ENCODE measurements at places on chromosomes 1 and 21. TPM values are rescaled to one million over a fixed set of nuclear protein-coding genes. Genes with fewer than 3 reads are reported as not detected.

The ITSN1 gene
- 57.1 TPM for polyA plus RNA-seq

The SH3BGR gene
- polyA plus RNA-seq = 5.7 TPM

The C1orf141 gene
- not detected for polyA plus RNA-seq

DNA sequence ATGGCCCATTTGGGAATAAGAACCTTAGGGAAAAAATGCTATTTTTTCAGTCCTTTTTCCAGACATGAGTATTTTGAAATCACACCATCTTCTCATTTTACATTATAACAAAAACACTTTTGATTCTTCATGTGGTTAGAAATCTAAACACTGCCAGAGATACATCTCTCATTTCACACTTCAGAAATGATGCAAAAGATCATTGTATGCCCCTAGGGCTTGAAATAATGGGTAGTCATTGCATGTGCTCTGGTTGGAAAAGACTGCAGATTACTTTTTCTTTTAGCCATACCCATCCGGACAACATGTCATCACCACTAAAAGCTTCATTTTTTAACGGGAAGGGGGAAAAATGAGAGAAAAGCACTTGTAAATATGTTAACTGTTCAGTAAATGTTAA is 1152.2 kb upstream of the ADGRL4 start:
- DNase-seq = no peak

DNA sequence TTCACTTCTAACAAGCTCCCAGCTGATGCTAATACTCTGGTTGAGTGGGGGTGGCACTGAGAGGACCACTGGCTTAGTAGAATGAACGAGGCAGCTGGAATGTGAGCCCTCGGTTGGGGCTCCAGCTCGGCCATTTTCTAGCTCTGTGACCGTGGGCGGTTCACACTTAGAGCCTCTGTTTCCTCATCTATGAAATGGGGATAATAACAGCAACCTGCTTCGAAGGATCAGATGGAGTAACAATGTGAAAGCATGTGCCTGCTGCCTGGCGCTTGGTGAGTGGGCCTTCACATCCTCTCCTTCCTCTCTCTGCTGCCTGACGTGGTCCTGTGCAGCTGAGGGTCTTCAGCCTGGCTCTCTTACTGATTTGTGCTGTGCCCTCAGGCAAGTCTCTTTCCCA is 20.9 kb upstream of the TTC4 start:
- DNase-seq = no peak

DNA sequence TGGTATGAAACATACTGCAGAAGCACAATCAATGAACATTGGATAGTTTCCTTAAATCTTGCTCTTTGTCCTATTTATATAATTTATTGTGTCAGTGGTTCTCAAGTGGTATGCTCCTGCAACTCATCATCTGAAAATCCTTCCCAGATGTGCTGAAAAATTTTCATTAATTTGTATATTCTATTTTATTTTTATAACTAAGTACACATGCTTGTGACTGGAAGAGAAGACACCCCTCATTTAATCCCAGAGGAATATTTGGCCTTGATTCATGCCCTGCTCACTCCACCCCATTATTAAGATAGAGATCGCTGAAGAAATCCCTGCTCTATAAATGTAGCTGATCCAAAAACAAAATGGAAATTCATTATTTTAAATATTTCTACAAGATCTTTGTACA is 870.5 kb upstream of the CXADR start:
- no peak for DNase-seq

DNA sequence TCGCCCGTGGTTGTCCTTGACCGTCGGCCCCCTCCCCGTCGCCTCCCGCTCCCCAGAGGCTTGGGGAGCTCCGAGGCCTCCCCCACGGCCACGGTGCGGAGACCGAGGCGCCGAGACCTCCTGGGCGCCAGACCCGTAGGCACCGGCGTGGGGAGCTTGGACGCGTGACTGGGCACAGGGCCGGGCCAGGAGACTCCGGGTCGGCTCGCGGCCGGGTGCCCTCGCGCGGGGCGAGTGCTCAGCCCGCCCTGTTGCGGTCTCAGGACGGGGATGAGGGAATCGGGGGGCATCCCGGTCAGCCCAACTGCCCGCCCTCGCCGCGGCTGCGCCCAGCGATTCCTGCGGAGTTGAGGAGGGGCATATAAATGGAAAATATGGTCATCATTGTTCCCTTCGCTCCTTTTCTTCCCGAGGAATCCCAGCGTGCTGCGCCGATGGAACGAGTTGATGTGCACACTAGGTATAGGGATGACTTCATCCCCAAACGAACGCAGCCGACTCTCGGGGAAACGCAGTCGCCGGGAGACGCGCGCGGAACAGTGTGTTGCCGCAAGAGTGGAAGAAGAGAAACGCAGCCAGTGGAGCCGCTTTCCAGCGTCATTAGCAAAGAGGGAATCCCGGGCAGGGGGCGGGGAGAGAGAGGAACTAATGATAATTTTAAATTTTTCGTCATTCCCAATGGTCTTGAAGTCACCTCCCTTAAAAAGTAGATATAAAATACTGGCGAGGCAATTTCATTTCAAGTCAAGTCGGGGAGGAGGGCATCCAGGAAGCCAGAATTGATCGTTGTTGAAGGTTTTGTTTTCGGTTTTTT is 747 bp upstream of the ENAH start:
- peak; percentile 89 for DNase-seq

DNA sequence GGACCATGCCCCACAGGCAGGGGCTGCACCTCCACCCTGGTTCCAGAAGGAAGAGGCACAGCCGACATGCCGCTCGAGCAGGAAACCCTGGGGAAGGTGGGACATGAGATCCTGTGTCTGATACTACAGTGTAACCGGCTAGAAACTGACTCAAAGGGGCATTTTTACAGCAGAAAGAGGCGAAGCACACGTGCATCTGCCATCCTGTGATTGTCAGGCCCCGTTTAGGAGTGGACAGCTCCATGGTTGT is 62.7 kb downstream of the SIK1 start:
- DNase-seq = no peak

DNA sequence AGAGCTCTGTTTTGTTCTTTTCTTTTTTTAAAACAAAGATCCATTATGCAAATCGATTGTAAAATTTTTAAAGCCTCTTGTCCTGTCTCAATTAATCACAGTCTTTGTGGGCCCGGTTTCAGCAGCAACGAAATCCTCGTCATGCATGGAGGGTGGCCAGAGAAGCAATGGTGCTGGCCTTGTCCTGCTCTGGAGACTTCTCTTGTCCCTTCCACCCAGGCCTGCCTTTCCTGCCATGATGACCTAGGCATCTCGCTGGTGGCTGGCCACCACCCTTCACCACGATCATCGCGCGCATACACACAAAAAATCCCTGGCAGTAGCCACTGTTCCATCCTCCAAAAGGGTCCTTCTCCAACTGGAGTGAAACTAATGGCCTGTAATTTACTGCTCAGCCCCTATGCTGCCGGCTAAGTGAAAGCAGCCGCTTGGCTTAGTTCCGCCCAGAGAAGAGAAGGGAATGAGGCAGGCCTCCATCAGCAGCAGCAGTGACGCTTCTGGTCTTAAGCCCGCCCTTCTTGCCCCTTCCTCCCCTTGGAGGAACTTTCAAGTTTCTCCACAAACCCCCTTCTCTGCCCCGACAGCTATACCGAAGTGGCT is 309.5 kb downstream of the NPHP4 start:
- DNase-seq = no peak

DNA sequence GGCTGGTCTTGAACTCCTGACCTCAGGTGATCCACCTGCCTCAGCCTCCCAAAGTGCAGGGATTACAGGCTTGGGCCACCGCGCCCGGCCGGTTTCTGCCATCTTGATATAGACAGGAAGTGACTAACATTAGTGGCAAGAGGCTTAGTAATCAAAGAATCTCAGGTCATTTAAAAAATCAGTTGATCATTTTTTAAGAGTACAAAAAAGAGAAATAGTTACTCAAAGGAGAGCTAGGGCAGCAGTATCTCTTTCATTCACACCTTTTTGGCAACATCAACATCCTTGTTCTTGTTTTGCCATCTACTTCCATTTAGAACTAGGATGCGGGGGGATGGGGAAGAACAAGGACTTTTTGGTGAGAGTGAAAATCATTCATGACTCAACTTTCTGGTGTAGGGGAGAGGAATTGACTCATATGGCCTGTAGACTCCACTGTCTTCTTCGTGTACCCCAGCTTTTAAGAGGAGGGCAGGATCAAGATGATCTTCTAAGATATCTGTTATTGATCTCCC is 8.8 kb downstream of the FCRLB start:
- peak; percentile 85 for DNase-seq

GRCh38 chr1:198677027-198677426 is 38.2 kb downstream of the PTPRC start:
- DNase-seq = peak; percentile 50

DNA sequence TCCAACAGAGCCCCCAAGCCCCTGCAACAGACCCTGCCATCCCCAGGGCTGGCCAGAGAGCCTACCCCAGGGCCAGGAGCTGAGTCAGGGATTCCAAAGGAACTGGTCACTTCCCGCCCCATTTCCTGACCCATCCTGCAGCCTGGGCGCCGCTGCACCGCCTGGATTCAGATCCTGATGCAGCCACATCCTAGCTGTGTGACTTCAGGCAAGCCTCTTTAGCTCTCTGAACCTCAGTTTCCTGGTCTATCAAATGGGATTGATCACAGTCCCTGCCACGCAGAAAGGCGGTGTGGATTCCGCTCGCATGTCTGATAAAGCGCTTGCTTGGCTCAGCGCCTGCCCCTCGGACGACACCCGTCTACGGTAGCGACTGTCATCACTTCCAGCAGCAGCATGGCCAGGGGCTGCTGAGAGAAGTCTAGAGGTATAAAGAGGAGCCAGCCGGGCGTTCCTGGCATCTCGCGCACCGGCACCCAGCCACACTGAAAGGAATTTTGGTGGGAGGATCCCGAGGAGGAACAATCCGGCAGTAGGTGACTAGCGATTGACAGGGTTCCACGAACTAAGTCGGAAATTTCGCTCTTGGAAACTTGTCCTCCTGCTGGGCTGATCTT is 10.1 kb downstream of the EPHA2 start:
- peak; percentile 98 for DNase-seq
